ENCODE measurements at places on chromosomes 2 and 18. TPM values are rescaled to one million over a fixed set of nuclear protein-coding genes. Genes with fewer than 3 reads are reported as not detected.

GRCh38 chr2:169839954-169840746 is 12.9 kb downstream of the UBR3 start:
- no peak overlapping the region for H3K4me3 ChIP-seq
- H3K27ac ChIP-seq = no peak overlapping the region
- no peaks in the 10 kb centered on the region for H3K4me1 ChIP-seq

DNA sequence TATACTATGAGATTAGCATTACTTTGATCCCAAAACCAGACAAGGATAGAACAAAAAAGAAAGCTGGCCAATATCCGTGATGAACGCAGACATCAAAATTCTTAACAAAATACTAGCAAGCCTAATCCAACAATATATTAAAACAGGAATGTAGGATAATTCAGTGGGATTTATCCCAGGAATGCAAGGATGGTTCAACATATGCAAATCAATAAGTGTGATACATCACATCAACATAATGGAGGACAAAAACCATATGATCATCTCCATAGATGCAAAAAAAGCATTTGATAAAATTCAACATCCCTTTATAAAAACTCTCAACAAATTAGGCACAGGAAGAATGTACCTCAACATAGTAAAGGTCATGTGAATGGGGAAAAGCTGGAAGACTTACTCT is 158.5 kb downstream of the KCNE4 start:
- H3K27ac ChIP-seq = no peak overlapping the region
- H3K4me3 ChIP-seq = no peak overlapping the region
- no peaks in the 10 kb centered on the region for H3K36me3 ChIP-seq
- no peaks in the 10 kb centered on the region for H3K4me1 ChIP-seq
- DNase-seq = no peak

DNA sequence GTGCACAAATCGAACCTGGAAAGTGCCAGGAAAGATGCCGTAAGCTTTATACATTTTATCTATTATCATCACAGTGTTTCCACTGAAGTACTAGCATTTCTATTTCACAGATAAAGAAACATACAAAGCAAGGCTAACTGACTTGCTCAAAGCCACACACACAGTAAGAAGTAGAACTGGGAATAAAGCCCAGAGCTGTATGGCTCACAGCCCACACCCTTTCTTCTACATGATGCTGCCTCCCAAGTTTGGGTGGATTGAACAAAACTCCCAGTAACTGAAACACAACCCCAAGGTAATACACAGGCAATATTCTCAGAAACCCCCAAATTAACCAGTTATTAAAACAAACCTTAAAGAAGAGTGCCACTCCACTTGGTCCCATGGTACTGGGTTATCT is 11.2 kb downstream of the SAP130 start:
- no peak for DNase-seq
- peaks cover 15% of the 10 kb centered on the region for H3K36me3 ChIP-seq
- no peak overlapping the region for H3K4me3 ChIP-seq
- no peaks in the 10 kb centered on the region for H3K27me3 ChIP-seq

DNA sequence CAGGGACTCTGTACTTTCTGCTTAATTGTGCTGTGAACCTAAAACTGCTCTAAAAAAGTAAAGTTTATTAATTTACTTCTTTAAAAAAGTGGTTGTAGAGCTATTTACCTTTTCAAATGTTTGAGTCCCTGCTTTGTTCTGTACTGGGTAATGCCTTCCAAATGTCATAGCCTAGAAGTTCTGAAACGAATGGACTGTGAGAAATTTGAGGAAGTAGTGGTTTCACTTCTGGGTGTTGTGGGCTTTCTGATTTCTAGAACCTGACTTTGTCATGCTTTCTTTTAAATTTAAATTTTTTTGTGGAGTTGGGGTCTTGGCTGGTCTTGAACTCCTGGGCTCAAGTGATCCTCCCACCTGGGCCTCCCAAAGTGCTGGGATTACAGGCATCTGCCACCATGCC is 44.6 kb downstream of the SMAD4 start:
- DNase-seq = peak; percentile 63
- H3K4me3 ChIP-seq = no peak overlapping the region
- H3K27me3 ChIP-seq = no peaks in the 10 kb centered on the region
- peaks cover 17% of the 10 kb centered on the region for H3K36me3 ChIP-seq
- peaks cover 17% of the 10 kb centered on the region for H3K4me1 ChIP-seq

DNA sequence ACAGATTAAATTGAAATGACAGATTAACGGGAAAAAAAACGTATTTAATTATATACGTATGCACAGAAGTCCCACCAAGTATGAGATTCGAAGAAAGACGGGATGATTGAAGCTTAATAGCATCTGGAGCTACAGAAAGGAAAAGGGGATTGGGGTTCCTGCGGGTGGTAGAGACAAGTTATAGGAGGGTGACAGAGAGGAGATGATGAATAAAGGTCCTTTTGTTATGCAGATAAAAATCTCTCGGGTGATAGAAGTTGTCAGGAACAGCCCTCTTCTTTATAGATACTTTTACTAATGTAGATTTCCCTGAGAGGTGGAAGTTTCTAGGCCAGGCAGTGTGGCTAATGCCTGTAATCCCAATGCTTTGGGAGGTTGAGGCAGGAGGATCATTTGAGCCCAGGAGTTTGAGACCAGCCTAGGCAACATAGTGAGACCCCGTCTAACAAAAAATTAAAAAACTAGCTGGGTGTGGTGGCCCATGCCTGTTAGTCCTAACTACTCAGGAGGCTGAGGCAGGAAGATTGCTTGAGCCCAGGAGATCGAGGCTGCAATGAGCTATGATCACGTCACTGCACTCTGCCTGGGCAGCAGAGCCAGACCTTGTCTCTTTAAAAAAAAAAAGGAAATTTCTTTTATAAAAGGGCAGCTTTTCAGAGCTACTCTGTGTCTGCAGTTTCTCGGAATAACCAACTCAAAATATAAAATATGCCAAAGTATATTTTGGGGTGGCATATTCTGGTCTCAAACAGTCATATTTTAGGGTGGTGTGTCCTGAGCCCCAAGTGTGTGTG is 113.0 kb downstream of the STPG4 start:
- no peaks in the 10 kb centered on the region for H3K27me3 ChIP-seq
- no peaks in the 10 kb centered on the region for H3K36me3 ChIP-seq
- no peak overlapping the region for H3K27ac ChIP-seq
- H3K4me1 ChIP-seq = peaks cover 40% of the 10 kb centered on the region
- H3K4me3 ChIP-seq = no peak overlapping the region
- DNase-seq = no peak

DNA sequence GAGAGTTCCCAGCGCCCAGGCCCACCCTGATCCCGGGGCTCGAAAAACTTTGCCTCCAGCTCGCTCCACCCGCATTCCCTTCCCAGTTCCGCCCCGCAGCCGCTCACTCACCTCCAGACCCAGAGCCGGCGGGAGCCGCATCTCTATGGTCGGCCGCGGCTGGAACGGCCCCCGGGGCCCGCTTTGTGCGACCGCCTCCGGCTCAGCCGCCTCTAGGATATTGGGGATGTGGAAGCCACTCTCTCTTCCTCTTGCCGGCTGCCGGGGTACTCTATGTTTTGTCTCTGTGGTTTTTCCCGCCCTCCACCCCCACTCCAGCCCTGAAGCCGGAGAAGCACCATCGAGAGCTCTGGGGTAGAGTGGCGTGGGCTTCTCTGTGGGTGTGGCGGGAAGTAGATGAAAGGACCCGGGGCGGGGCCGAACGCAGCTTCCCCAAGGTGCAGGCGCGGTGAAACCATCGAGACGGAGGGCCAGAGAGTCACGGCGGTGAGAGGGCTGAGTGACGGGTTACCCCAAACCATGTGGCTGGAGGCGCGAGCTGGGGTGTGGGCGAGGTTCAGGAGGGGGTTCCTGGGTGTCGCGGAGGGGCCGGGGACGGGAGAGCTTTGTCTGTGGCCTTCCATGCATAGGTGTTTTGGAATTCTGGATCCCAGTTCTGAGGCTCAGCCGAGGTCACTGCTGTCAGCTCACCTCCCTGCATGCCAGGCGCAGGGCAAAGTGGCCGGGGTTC is at the start of the genes BCS1L and ZNF142:
Gene BCS1L, plus strand, starts transcription at position 426 of the 730 bp plus-strand sequence. CDS start 1,305 bp downstream, outside the sequence.
Gene ZNF142, minus strand, starts transcription at position 366 of the 730 bp plus-strand sequence. CDS start 3,194 bp downstream, outside the sequence.
- H3K4me3 ChIP-seq = peak within 1 kb of the TSS; percentile 93
- peaks cover 57% of the 10 kb centered on the region for H3K36me3 ChIP-seq
- H3K27ac ChIP-seq = peak within 1 kb of the TSS; percentile 77
- H3K27me3 ChIP-seq = no peaks in the 10 kb centered on the region
- DNase-seq = peak; percentile 91
- H3K4me1 ChIP-seq = peaks cover 12% of the 10 kb centered on the region

DNA sequence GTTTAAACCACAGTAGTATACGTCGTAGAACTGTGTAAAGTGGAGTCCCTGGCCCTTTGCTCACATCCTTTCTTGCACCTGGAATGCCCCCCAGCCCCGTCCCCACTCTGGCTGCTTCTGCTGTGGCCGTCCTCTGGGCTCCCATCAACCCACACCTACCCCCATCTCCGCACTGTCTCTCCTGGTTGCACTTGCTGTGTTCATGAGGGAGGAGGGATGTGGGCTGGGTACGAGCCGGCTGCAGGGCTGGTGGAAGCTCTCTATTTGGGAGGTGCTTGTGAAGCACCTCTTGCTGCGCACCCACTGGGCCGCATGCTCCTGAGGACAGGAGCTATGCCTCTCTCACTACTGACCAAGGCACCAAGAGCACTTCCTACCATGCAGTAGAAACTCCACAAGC is 5.1 kb downstream of the OR6B3 start:
- no peak overlapping the region for H3K27ac ChIP-seq
- H3K27me3 ChIP-seq = no peaks in the 10 kb centered on the region
- no peak overlapping the region for H3K4me3 ChIP-seq
- DNase-seq = no peak
- no peaks in the 10 kb centered on the region for H3K4me1 ChIP-seq

SULT1C4 gene
- not detected for polyA plus RNA-seq

ELOA2 gene
- polyA plus RNA-seq = not detected

GRCh38 chr2:218708086-218708485 is 2.5 kb upstream of the TTLL4 start:
- no peaks in the 10 kb centered on the region for H3K27me3 ChIP-seq
- no peak overlapping the region for H3K4me3 ChIP-seq
- H3K27ac ChIP-seq = no peak overlapping the region
- H3K4me1 ChIP-seq = peaks cover 13% of the 10 kb centered on the region

DNA sequence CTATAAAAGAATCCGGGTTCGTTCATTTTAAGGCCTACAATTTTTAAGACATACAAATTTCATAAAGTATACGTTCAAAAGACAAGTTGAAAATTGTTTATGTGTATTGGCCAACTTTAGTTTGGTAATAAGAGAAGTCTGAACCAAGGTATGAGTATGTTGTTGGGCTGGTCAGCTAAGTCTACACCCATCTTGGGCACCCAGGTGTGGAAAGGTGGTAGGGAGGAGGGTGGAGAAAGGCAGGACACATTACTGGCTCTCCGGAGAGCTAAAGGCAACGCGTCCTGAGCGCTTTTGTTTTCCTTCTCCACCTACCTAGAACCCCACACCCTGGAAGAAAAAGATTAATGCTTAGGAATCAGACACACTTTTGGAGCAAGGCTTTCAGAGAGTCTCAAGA is 899 bp upstream of the PELI1 start:
- no peaks in the 10 kb centered on the region for H3K27me3 ChIP-seq
- no peak overlapping the region for H3K4me3 ChIP-seq
- no peak for DNase-seq

HOXD13 gene
- not detected for polyA plus RNA-seq

DNA sequence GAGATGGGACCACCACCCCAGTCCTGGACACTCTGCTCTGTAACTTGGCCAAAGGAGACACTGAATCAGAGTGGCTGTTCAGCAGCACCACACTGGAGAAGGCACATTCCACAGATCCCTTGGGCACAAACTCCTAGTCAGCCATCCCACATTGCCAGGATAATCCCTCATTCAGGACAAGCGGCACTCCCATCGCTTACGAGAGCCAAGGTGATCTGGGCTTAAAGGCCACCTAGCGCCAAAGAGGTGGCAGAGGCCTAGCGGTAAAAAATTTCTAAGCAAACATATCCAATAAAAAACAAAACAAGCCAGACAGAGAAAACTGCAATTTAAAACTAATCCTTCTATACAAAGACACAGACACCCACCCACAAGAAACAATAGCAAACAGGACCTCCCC is 62.2 kb downstream of the EPB41L3 start:
- no peak overlapping the region for H3K27ac ChIP-seq
- H3K4me1 ChIP-seq = no peaks in the 10 kb centered on the region
- H3K36me3 ChIP-seq = no peaks in the 10 kb centered on the region

DNA sequence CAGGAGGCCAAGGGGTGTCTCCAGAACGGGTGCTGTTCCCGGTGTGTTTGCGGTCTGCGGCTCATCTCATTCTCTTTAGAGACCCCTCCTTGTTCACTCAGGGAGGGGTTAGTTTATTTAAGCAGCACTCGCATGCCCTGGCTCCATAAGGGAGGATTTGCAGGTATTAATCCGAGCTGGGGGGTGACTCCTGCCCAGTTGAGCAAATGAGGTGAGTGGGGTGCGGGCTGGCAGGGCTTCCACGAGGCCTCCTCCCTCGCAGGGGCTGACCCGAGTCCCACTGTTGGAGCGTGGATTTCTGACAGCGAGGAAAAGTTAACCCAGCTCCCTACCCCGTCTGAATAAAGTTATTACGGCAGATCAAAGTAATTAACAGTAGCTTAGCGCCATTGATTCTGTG is 371.8 kb upstream of the SALL3 start:
- no peaks in the 10 kb centered on the region for H3K36me3 ChIP-seq
- DNase-seq = no peak
- H3K4me1 ChIP-seq = no peaks in the 10 kb centered on the region
- no peak overlapping the region for H3K27ac ChIP-seq
- no peak overlapping the region for H3K4me3 ChIP-seq

DNA sequence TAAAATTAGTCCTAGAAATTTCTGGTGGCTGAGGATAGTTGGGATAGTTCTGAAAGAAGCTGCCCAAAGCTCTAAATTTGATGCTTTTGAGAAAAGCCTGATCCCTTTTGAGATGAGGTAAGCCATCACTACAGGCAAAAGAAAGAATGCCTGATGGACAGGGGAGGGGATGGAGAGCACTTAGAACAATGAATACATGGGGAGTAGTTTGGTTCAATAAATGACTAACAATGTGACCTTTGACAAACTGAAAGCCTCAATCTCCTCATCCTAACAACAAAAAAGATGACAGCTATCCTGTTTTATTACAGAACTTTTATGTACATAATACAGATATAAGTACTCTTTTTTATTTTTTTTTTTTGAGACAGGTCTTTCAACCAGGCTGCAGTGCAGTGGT is 42.7 kb downstream of the GFPT1 start:
- DNase-seq = no peak
- H3K27me3 ChIP-seq = no peaks in the 10 kb centered on the region
- no peaks in the 10 kb centered on the region for H3K4me1 ChIP-seq
- H3K36me3 ChIP-seq = peaks cover 2% of the 10 kb centered on the region
- no peak overlapping the region for H3K4me3 ChIP-seq

DNA sequence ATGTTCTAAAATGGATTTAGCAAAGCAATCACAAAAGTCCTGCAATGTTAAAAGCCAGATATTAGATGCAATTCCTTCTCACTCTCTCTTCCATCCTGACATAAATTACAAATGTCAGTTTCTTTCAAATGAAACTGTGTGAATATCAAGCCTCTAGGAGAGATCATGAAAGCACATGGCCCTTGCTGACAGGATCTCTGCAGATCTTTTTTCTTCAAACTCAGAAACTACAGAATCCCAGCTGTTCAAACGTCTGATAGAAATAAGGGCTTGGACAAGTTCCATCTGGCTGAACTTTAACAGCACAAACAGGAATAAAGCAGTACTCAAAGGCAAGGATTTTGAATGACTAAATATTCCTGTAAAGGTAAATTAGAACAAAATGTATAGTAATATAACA is 47.6 kb downstream of the PDE1A start:
- DNase-seq = no peak
- no peak overlapping the region for H3K27ac ChIP-seq
- H3K4me1 ChIP-seq = no peaks in the 10 kb centered on the region
- no peak overlapping the region for H3K4me3 ChIP-seq

Data from B cell (primary cell).